Activated CD4-positive, alpha-beta T cell treated with anti-CD3 and anti-CD28 coated beads, Interleukin-2, Interleukin-4, amounts not matched to agents 100 ng/mL and 50 ng/mL, durations not matched to agents 16 hours and 8 hours (primary cell): ENCODE measurements at places on chromosomes 7 and 10.

DNA sequence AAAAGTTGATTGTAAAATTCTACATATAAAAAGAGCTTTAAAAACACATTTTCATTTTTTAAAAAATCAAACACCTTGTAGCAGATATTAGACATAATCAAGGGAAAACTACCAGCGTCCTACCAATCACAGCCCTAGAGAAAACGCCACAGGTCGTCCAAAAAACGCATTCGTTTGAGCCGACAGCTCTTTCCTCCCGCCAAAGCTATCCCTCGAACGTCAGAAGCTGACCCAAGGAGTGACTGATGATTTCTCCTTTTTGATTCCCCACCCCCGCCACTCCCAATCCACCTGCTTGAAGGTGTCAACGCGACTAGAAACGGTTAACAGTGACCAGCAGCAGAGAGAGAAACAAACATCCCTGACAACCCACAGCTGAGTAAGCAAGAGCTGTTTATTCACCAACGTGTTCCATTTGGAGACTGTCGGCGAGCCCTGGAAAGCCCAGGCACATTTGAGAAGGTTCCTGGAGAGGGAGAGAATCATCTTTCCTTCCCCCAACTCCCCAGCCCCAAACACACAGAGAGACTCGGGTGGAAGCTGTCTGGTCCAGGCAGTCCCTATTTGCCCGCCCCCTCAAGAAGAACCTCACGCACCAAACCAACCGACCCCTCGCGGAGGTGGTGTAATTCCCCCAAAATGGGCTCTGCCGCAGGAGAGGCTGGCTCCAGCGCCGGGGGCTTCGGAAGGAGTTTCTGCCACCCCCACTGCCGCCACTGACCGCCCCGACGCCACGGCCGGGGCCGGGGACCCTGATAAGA lies 622 bp downstream of the CPEB3 start:
- peak; percentile 7 for DNase-seq

- DNase-seq, result peak; percentile 52
Measured at GRCh38 chr7:2120251-2120660, 112.5 kb downstream of the MAD1L1 start.

GRCh38 chr10:86113983-86114382 lies 252.6 kb downstream of the GRID1 start:
- DNase-seq, result no peak

DNA sequence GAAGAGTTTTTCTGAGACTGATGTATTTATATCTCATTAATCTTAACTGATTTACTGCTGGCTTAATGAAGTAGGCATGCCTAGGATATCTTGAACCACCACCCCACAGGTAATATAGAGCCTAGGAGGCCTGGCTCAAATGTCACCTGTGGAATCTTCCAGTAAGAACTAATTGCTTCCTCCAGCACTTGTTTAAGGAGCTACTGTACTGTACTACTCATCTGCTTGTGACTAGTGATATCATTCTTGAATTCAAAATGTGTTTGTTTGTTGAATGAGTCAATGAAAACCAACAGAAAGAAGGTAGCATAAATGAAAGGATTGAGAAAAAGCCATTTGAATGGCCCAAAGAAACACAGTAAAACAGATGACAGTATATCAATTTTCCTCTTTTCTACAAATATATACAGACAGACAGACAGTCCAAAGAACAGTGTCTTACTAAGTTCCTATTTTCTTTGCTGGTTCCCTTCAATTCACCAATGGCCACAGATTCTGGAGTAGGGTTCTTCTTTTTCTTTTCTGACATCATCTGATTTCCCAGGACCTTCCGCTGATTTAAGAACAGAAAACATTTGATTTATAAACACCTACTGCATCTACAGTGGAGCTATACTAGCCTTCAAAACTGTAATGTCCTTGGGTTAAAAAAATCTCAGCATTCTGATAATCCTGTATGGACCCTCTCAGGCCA lies 43.7 kb upstream of the SLIT1 start:
- peak; percentile 15 for DNase-seq

GRCh38 chr10:76548716-76549115 lies 1088.9 kb downstream of the KCNMA1 start:
- DNase-seq, result no peak

- DNase-seq, result no peak
Measured at GRCh38 chr7:136348542-136349192, 371.5 kb upstream of the MTPN start.

- DNase-seq, result no peak
Measured at GRCh38 chr7:128435327-128435686, 20.4 kb upstream of the HILPDA start.
